Aorta (tissue), 5 donors: ENCODE measurements at places on chromosomes 3 and 15.
A peak's percentile ranks its signal among the peaks of the same experiment; 100 is the strongest.

DNA sequence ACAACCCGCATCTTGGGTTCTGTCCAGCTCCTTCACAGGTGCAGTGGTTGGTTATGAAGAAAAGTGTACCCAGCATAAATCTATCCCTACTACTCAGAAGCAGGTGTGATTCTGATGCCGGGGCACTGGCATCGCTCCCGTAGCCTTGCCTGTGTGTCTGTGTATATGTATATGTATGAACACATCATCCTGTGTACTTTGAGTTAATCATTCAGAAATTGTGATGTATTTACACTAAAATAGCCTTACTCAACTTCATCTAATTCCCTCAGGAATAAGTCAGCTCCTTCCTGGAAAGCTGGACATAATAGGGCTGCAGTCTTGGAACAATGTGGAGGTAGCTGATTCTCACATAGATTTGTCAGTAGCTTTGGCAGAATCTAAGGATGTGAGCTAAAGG, 6.7 kb upstream of the ZBED2 start:
- DNase-seq, result no peak

GRCh38 chr3:112519424-112520001, 20.2 kb upstream of the BTLA start:
- no peak for DNase-seq

DNA sequence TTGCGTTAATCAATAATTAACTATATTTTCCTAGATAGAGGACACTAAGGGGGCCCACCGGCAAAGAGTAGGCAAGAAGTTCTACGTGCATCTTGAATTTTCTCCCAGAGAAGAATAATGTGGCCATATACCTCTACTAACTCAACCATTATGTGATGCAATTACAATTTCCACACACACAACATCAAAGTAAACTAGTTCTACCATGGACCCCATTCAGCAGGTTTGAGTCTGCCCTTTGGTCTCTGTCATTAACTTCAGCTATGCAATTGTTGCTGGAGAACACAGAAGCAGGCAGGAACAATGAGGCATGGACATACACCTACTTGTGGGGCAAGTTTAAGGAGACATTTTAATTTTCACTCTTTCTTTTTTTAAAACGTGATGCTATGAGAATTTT, 705.9 kb downstream of the PDCD6IP start:
- DNase-seq, result no peak

DNA sequence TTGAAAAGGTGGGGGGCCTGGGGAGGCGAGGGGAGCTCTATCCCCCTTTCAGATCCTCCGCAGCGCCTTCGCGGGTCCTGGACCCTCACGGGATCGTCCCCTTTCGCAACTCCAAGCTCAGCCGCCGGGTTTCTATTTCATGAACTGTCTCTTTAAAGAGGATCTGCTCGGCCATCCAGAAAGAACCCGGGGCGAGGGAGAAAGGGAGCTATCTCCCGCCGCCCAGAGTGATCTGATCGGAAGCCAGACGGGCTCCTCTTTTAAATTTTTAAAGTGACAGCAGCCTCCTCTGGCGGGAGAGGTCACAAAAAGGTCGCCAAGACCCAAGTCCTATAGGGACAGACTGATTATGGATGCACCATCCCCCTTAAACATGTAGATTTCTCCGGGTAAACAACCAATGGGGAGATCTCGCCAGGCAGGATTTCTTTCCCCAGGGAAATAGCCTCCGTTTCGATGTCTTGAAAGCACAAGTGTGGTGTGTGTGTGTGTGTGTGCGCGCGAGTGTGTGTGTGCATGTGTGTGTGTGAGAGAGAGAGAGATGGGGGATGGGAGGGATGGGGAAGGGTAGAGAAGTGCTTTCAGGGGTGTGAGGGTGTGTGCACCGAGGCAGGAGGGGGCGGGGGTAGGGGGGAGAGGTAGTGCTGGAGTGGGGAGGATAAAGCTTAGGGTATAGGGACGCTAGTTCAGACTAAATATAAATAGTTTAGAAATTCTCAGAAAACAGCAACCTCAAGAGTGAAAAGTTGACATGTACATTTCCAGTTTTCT, 516.1 kb downstream of the MECOM start:
- DNase-seq, result peak; percentile 76

GRCh38 chr15:101660005-101660404, 7.8 kb upstream of the TM2D3 start:
- DNase-seq, result no peak

- DNase-seq, result peak; percentile 32
Measured at GRCh38 chr3:37989821-37990480, 635 bp upstream of the VILL start.

DNA sequence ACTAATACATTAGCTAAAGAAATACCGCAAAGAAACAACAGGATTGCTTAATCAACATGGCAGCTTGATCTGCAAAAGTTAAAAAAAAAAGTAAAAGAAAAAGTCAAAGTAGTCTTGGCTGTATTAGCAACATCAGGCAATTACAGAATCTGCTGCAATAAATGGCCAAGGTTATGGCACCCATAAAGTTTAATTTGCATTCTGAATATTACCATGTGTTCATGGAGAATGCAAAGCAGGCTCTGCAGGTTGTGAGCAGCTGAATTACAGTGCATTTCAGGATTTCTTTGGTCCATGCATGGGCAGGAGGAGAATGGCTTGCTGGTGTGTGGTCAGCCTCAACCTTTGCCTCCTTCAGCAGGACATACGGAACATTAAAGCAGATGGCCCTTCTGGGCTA, 199.1 kb upstream of the AZI2 start:
- DNase-seq, result no peak

- no peak for DNase-seq
Measured at GRCh38 chr3:37785736-37786135, 75.9 kb upstream of the CTDSPL start.

GRCh38 chr15:39275066-39275465, 305.8 kb upstream of the THBS1 start:
- DNase-seq, result no peak

- DNase-seq, result no peak
Measured at GRCh38 chr3:32641356-32641755, 43.6 kb upstream of the CNOT10 start.

DNA sequence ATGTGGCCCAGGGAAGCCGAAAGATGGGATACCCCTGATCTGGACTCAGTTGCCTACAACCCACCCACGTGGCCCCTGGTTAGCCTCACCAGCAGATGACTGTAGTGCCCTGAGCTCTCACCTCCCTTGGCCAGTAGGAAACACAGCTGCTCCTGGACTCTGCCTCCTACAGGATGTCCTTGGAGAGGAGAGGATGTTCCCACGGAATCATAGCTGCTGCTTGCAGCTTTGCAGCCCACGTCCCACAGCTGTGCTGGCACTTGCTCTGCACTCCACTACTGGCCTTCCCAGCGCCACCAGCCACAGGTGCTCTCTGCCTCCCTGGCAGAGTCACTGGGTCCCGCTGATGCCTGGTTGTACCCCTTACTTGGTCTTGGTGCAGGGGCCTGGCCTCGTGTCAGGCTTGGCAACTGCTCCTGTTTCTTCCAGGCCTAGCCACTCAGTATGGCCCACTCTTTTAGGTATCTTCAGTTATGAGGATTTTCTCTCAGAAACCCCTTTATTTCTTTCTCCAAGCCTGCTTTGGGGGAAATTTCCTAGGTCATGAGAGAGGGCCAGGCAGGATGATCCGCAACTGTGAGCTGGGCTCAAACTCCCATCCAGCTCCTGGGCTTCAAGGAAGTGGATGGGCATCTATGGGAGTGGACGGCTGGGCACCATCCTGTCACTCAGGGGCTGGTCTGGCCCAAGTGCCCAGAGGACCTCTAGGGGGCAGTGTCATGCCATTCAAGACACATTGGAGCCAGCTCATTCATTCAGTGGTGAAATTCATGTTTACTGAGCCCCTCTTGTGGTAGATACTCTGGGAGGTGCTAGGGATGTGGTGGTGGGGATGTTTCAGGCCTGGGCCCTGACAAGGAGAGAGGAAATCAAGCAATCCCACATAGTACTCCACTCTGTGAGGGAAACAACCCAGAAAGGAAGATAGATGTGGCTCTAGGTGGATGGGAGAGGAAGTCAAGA, 16.2 kb upstream of the VILL start:
- no peak for DNase-seq

DNA sequence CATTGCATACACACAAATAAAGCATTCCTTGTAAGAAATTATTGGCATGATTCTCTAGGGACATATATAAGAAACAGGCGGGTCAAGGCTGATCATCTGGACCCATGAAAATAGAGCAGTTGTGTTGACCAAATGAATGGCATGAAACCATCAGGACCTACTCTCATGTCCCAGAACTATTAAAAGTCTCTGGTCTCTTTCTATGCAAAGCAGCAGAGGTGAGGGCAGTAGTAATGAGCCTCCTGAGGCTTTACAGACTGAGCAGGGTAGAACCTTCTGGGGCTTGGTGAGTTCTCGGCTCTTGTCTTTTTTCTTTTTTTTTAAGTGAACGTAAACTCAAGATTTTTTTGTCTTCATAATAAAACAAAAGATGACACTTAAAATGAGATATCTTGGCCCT, 9.3 kb downstream of the GLDN start:
- no peak for DNase-seq

GRCh38 chr3:196643201-196643749, 3.8 kb downstream of the NRROS start:
- DNase-seq, result no peak

DNA sequence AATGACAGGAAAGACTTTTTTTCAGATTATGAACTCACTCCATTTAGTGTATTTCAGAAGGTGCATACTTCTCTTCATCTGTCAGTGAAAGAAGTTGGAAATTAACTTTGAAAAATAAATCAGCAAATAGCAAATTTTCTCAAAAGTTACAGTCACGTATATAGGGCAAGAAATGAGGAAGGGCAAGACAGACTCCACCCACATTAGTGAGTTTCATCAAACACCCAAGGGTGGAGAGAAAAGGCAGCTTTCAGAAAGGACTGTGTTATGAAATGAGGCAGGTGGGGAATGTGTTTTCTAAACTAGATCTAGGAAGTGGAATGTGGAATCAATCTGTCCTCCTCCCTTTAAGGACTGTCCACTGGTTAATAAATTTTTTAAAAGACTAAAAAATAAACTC, 2.9 kb downstream of the SLC22A13 start:
- DNase-seq, result no peak

DNA sequence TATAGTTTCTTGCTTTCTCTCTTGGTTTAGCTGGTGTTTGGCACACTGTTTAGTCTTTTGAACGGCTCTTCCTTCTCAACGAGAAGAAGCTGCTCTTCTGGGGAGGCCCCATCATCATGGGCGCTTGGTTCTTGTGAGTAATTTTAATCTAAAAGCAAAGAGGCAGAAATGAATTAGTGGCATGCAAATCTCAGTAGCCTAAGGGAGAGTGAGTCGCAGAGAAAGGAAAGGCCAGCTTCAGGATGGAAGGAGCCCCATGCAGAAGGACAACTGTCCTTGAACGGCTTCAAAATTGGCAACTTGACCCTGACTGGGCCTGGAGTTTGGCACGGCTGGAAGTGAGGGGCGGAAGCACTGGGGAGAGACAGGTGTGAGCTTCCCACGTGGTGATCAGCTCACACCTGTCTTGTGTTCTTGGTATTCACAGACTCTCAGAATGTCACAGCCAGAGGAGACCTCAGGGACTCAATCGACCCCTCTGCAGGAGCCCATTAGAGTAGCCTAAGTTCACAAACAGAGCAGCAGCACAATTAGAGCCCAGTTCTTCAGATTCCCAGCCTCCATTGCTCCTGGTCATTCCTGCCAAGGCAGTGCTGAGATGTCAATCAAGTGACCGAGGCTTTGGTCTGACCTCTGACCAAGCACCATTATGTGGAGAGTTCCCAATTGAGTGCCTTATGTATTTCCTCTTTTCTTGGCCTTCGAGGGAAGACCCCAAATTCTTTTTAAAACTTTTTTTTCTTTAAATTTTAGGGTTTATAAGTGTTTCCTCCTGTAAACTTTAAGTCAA, 41.3 kb upstream of the ETV5 start:
- DNase-seq, result no peak

DNA sequence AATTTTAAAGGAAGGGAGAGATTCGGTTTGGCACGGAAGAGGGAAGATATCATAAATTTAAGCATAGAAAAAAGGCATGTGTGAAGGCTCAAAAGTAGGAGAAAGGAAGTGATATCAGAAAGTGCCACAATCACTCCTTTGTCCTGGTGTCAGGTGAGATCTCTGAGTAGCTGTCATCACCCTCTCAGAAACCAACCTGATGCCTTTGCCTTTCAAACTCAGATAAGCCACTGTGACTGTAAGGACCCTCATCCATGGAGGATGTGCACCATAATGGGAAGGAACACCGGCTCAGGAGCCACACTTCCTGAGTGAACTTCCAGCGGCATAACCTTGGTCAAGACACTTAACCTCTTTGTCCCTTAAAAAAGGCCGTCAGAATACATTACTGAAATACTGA, 318.7 kb upstream of the SEMA6D start:
- DNase-seq, result no peak

- DNase-seq, result no peak
Measured at GRCh38 chr15:57505056-57505715, 86.5 kb upstream of the MYZAP start.

DNA sequence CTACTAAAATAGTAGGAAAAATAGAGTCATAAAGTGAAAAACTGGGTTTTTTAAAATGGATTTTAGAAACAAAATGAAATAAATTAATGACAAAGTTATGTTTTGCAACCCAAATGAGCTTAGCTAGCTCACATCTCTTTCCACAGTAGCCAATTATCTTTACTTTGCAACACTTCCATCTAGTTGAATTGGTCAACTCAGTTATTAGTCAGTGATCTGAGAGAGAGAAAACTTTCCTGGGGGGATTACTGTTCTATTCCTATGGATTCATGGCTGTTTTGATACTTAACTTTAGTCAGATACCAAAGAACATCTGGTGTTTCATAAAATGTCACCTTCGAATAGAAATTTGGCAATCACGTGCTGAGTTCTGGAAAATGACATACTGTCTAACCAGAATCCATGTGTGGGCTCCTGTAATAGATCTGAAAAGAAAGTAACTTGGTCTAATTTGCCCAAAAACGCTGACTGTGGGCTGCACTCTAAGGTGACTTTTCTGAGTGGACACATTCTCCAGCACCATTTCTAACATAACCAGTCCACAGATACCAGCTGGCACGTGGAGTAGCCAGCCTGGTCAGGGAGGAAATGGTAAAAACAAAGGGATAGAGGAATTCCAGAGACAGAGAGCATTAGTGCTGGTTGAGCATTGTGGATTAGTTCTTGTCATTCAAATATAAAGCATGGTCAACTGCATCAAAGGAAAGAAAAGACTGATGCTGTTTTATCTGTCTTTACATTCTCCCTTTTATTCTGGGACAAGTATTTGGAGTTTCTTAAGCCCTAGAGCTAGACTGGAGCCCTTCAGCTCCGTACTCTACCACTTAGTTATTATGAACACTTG, 45.2 kb upstream of the CCDC80 start:
- no peak for DNase-seq
